ENCODE measurements at places on chromosomes 3 and 15.

DNA sequence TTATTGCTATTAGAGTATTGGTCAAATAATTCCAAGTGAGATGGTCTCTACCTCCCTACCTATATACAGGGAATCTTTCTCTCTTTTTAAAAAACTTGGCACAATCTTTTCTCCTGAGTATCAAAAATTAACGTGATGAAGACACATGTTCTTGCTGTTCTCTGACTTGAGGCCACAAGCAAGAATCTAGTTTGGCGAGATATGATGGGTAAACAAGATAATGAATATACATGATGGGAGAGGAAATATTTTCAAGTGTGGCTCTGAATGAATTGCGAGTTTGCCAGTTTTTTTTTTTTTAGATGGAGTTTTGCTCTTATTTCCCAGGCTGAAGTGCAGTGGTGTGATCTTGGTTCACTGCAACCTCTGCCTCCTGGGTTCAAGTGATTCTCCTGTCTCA, 11.6 kb downstream of the NR1D2 start:
- no peak for DNase-seq

DNA sequence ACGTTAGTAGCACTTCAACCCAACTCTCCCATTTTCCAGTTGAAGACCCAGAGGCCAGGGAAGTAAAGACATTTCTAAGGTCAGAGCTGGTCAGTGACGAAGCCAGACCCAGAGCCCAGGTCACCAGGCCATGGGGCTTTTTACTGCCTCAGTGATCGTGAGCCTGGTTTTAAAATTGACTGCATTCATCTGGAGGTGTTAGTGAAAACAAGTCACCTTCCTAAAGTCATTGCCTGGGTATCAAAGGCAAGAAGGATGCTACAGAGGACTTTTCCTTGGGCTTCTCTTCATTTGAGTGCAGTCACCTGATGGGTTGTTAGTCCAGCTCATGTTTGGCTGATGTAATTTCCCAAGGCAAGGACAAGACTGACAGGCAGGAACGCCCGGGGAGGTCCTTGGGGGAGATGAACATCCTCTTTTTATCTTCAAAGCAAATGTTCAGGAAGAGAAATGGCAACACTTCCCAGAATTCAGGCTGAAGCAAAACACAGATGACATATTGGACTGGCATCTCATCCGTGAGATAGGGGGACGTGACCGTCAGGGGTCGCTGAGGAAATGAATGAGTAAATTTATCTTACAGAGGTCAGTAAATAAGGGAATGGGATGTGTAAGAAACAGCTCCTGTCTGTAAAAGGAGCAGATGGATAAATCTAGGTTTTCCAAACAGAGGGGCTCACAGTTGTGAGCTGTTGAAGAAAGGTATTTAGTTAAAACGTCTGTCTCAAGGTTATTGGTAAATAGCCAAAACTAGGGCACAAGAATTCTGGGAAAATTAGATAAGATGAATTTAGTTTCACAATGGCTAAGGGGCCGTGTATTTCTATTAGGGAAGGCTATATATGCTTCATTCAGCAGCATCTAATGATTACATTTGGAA, 201.2 kb downstream of the OPA1 start:
- no peak for DNase-seq

DNA sequence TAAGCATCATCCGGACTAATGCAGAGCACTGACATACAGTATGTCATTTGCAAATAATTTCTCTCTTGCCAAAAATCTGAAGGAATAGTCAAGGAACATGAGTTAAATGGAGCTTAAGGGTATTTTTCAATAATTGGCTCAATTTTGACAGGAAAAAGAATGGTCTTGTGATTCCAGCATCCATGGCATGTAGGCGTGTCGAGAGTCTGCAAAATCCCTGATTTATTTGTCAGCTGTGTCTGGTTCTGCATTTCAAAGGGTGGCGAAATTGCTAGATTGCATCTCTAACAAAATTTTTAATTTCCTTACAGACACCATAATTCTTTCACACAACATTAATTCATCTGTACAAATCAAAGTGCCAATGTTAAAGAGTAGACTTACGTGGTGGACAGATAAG, 65.4 kb upstream of the TBC1D23 start:
- no peak for DNase-seq

- no peak for DNase-seq
These were observed 6.2 kb upstream of the TLR9 start for GRCh38 chr3:52231502-52232278.

DNA sequence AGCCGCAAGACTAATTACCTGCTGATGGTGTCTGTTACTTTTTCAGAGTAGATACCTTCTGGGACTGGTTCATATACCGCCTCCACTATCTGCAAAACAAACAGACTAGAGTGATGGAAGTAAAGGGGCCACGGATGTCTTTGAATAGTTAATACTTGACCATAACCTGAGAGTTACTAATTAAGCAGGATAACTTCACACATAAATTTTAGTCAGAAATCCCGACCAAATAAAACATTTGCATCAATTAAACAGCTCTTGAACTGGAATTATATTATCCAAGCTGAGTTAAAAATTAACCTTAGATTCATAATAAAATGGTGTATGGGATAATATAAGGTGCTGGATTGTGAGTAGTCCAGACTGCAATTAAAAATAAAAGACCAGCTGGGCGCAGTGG, 167.7 kb downstream of the NEK10 start:
- DNase-seq, result no peak

All from anterior cingulate cortex (tissue), 58 donors.